ENCODE measurements at places on chromosomes 4 and X.

DNA sequence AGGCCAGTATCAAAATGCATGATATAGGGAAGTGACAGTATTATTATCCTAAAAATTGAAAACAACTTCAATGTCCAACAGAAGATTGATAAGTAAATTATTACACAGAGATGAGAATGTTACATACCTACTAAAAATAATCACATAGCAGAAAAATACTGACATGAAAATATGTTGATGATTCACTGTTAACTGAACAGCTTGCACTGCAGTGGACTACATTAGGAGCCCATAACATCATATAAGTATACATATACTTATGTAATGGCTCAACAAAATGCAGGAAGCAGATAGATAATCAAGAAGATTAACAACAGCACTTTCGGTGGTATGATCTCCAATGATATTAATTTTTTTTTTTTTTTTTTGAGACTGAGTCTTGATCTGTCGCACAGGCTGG lies 7.1 kb downstream of the CLOCK start:
- no peak for DNase-seq

DNA sequence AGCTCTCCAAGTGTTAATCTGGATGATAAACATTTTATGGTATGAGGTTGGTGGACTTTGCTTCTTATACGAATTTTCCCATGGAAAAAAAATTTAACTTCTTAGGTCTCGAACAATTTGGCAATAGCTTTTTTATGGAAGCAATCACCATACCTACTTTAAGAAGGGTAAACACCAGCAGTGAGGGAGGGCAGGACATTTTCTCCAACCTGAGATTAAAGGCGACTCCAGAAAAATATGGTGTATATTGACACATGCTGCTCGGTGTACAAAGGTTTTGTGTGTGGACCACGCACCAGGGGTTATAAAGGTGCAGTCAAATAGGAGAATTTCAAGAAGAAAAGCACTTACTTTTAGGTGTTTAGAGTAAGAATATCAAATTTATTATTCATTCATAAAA lies 34.2 kb upstream of the SULT1E1 start:
- DNase-seq, result no peak

DNA sequence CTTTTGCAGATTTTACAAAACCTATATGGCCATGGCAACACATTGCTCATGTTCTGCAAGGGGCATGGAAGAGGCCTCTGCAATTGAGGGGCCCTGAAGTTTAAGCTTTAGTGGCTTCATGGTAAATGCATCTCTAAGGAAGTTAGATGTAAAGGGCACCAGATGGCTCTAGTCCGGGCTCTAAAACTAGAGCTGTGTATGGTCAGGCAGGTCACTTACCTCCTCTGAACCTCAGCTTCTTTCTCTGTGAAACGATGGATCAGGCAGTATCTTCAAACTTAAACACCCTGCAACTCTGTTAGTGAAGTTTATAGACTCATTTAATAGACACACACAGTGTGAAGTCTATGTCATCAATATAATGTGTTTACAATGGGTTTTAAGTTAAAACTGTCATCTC lies 10.0 kb downstream of the MAGEB17 start:
- DNase-seq, result no peak

GRCh38 chr4:185969657-185970056 lies 99.3 kb upstream of the TLR3 start:
- DNase-seq, result no peak

DNA sequence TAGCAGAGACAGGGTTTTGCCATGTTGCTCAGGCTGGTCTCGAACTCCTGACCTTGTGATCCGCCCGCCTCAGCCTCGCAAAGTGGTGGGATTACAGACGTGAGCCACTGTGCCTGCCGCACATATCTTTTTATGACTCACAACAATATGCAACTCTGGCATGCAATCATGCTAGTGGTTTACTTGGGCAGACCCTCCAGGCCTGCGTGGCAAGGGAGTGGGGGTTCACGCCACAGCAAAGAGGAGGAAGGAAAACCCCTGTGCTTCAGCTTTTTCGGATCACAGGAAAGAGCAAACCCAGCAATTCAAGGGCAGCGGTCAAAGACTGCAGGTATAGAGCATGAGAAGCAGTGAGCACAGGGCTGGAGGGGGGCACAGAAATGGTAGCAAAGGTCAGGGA lies 48.3 kb upstream of the CD99 start:
- no peak for DNase-seq

GRCh38 chr4:139704915-139705485 lies 39.4 kb downstream of the MGST2 start:
- no peak for DNase-seq

GRCh38 chr4:122896270-122896669 lies 26.1 kb downstream of the NUDT6 start:
- no peak for DNase-seq

GRCh38 chr4:77065382-77065781 lies 10.4 kb downstream of the CCNI start:
- no peak for DNase-seq

DNA sequence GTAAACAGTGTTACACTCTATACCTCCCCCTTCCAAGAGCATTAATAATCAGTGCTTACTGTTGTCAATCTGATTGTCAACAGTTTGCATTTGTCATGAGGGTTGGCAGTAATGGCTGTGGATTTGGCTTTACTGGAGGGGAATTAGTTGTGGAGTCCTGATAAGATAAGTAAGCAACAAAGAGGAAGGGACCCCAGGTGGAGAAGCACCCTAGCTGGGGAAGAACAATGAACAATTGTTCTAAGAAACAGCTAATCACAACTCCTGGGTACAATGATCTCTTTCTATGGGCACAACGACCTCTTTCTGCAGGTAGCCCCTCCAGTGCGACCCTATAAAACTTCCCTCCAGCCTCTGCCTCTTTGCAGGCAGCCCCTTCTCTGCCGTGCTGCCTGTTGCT lies 53.2 kb upstream of the CDKN2AIP start:
- no peak for DNase-seq

DNA sequence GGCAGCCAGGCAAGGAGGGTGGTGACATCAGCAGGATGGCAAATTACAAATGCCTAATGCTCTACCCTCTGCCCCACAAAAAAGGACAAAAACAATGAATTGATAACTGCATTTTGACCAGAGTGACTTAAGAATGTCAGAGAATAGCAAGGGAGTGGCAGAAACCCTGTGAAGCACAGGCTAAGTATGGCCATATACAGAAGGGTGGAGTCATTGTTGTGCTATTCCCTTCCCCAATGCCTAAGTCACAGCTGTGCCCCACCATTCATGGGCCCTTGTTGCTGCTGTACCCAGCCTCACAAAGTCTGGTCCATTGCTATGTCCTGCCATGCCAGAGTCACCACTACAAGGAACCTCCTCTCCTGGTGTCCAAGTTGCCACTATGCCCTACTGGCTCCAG lies 123.1 kb downstream of the NEK1 start:
- no peak for DNase-seq

DNA sequence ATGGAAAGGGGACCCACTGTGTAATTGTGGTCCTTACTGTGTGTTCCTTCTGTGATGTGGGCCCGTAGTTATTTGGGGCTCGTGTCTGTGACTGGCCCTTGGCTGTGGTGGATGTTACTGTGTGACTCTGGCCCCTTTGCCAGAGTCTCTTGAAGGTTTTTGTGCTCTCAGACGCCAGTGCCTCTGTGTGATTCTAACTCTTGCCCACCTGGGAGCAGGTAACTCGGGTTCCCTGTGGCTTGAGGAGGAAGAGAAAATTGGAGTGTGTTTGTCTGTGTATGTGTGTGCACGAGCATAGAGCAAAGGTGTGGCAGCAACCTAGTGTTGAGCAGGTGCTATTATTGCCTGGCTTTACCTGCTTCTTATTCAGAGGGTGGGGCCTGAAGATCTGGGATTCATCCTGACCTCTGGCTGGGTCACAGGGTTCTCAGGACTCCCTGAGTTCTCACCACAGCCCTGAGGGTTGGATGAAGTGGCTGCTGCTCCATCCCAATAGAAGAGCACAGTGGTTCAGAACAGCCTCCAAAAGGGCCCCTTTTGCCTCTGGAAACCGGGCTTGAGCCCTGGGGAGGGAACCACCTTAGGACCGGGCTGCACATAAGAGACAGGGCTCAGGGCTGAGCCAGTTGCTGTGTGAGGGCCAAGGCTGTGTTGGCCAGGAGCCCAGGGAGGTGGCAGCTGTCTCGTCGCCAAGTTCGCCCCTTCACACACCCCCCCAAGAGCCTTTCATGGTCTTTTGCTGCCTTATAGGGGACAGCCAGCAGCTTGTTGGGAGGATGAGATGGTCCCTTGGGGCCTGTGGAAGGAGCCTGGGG lies 1.3 kb downstream of the RBM10 start:
- no peak for DNase-seq

GRCh38 chr4:161252520-161253141 lies 911.2 kb downstream of the FSTL5 start:
- peak; percentile 13 for DNase-seq

DNA sequence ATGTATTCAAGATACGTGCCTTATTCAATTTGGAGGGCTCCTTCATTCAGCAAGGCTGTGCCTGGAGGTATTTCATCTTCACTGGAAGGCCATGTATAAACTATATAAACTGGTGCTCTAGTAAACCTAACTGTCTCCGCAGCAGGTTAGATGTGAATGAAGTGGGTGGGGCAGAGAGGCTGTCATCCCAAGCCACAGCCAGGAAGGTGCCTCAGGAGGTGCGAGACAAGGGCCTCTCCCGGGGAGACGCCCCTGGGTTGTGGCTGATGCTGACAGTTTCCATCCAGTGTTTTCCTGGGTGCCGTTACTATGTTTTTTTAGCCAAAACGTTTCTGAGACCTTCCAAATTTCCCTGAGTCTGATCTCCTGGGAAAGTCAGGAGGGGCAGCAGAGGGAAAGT lies 221.5 kb upstream of the RPL34 start:
- DNase-seq, result no peak

DNA sequence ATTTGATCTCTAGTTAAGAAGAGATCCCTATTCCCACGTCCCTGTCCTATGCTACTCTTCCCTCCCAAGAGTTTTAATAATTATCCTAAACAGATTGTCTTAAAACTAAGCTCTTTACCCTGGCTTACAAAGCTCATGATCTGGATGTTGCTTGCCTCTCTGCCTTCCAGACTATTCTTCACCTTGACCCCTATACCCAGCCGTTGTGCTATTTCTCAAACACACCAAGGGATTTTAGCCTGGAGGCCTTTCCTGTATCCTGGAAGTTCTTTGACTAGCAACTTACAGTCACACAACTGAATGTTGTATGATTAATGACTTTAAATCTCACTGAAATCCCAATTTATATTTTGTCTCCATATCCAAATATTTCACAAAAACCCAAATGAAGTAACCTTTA lies 314.9 kb downstream of the ADGRL3 start:
- DNase-seq, result no peak

- no peak for DNase-seq
Measured at GRCh38 chr4:6307891-6308290, 38.2 kb downstream of the WFS1 start.

DNA sequence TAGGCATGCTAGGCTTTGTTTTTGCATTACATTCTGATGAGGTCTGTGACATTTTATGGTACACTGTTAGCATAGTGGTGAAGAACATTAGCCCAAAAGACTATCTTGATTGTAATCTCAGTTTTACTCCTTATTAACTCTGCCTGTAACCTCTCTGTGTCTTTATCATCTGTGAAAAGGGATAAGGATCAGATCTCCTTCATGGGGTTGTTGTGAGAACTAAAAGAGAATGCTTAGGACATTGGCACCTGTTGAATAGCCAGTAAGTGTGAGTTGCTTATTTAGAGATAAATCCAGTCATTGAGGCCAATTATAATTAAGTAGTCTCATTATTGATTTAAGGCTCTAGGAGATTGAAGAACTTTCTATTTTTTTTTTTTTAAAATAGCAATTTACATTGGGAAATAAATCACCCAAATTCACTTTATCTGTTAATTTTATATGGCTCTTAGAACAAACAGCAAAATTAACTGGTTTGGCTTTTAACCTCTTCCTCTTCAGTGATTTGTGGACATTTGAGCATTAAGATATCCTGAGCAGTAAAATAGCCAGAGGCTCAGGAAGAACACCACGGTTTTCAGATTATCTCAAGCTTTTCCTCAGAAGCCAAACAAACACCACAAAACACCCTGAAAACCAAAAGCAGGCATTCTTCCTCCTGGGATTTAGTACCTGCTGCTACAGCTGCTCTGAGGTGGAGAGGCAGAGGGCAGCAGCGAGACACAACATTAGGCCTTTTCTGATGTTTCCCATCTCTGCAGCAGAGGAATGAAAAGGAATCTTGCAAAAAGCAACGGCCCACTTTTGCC lies 192.9 kb downstream of the ARHGAP10 start:
- DNase-seq, result peak; percentile 35

- no peak for DNase-seq
Measured at GRCh38 chr4:33696041-33696440, 2548.3 kb downstream of the ARAP2 start.

DNA sequence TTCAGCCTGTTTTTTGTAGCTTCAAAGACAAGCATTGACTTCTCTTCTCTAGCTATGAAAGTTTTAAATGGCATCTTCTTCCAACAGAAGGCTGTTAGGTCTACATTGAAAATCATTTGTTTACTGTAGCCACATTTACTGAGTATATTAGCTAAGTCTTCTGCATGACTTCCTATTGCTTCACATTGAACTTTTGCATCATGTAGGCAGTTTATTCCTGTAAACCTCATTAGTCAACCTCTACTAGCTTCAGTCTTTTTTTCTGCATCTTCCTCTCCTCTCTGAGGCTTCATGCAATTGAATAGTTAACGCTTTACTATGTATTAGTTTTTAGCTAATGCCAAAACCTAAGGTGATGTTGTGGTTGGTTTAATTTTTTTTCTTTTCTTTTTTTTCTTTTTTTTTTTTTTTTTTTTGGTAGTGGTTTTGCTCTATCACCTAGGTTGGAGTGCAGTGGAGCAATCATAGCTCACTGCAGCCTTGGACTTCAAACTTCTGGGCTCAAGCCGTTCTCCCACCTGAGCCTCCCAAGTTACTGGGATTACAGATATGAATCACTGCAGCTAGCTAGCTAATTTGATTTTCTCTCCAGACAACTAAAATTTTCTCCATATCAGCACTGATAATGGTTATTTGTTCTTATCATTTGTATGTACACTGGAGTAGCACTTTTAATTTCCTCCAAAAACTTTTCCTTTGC lies 3.4 kb downstream of the UGT2A3 start:
- no peak for DNase-seq

DNA sequence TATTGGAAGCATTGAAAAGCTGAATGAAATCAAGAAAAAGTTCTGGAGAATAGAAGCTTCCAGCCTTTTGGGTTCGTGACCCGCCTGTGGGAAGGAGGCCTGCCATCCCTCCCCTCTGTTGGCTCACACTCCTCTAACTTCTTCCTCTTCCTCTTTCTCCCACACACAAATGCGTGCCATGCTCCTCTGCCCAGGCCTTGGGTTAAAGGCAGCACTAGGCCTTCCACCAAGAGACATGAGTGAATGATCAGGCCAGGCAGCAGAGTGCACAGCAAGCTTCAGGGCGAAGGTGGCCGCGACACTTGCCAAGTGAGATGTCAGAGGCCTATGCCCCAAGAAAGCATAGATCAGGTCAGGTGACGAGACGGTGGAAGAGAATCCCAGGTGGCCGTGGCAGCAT lies 38.4 kb downstream of the FAM193A start:
- DNase-seq, result no peak

All from activated naive CD4-positive, alpha-beta T cell treated with anti-CD3 and anti-CD28 coated beads for 36 hours (primary cell).